Fibroblast of skin of back (primary cell): ENCODE measurements at places on chromosomes 3 and 15.

DNA sequence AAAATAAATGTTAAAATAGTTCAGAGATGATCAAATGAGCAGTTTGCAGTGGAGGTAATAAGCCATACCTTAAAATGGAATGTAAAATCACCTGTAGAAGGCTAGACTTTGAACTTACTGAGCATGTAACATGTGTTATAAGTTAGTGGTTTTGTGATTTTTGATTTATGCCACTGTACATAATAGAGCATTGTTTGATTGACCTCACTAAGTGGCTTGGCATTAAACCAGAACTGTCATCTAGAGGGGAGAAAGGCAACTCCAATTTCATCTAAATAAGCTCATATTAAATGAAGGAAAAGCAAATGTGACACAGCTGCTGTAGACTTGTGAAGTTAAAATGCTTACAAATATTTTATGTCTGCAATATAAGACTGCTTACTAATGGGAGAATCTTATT lies 387.9 kb downstream of the ZIC1 start:
- no peak for DNase-seq

DNA sequence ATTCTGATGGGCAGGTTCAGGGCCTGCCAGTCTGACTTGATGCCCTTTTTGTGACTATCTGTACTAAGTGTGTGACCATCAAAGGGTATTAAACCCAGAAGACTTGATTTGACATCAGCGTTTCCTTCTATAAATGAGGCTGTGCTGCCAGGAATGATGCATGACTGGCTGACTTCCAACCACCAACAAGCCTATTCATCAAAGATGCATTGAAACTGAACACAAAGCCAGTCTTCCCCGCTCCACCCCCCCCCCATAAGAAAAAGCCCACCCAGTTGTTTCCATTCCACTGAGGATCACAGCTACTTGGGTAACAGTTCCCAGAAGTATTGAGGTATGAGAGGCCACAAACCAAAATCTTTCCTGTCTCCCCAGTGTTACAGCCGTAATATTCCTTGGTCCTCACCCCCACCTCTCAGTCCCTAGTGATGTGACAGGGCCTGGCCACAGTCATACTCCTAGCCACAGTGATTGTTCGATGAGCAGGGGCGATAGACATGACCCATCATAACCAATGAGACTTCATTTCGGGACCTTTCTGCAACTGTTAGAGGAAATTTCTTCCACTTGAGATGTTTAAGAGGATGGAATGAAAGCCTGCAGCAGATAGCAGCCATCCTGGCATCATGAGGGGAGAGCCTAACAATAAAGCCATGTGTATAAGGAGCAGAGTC lies 22.6 kb downstream of the SH3BP5 start:
- DNase-seq = peak; percentile 35

DNA sequence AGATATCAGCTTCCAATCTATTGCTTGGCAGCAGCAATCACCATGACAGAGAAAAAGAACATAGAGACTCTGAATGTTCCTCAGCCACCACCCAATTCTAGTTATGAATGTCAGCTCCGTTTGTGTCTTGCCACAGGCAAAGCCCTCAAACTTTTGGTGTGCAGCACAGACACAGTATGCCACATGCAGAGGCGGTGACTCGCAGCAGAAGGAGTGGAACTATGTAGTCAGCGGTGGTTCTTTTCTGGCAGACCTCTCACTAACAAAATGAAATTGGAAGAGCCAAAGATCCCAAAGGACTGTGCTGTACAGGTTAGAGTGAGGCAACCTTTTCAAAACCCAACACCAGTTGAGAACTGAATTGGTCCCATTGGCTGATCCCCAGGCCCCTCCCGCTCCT lies 220.9 kb downstream of the SLC9A9 start:
- peak; percentile 70 for DNase-seq

GRCh38 chr3:69420781-69421520 lies 35.1 kb upstream of the FRMD4B start:
- no peak for DNase-seq

- DNase-seq = peak; percentile 67
Observed at GRCh38 chr15:62391641-62392262, 226.7 kb upstream of the C2CD4B start.

GRCh38 chr15:80188251-80188650 lies 35.5 kb downstream of the FAH start:
- DNase-seq = no peak

GRCh38 chr3:98556164-98557130 lies 24.7 kb downstream of the GPR15 start:
- DNase-seq = peak; percentile 19

DNA sequence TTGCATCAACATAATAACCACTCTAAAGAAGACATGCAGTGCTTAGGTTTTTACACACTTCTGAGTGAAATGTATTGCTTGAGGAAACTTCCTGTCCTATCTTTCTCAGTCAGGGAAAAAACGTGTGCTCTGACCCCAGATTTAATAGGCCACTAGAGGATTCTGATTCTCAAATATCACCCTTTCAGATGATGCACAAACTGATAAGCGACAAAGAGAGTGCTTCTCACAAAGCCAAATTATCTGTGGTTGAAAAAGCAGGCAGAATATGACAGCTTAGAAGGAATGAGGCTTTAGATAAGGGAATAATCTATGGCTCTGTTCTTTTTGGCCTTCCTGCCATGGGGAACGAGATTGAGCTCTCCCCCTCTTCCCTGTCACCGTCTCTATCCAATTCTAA lies 583.4 kb upstream of the SGO1 start:
- DNase-seq = no peak

- no peak for DNase-seq
Observed at GRCh38 chr3:183044547-183045229, 54.6 kb downstream of the MCCC1 start.

DNA sequence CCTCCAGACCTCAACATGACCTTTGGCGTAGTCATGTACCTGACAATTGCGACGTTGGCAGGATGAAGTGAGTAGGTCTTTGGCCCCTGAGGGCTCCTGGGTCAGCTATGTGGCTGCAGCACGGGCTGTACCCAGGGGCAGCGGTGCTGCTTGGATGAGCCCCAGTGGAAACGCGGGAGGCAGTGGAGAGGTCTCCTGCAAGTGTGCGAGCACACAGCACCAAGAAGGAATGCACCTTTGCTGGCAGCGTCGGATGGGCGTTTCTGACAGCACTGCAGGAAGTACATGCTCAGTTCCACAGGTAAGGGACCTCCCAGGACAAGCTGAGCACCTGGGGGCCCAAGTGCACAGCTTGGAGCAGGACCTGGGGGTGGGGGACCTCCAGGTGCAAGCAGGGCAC lies 67.4 kb upstream of the UNC13C start:
- no peak for DNase-seq

DNA sequence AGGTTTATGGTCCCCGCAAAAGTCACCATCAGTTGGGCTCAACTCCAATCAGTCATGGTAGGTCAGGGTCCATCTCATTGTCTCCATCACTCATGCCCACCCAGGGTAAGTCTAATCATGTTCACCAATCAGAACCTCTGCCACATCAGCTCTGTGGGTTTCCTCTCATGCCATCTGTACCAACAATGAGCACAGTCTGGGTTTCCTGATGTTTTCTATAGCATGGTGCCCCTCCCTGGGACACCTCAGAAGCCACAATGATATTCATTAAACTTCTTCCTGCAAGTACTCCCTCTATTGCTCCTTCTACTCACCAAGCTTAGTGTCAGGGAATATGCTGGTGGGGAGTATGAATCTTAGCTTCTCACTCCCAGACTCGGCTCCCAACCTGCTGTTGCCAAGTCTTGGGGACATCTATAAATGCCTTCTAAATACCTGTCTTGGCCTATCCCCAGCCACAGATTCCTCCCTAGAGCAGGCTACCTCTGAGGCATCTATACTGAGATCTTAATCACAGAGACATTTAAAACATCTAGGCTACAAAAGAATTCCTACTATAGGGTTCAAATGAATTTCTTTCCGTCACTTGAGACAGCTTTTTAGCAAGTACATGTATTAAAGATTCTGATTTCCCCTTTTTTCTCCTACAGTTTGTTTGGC lies 5.0 kb upstream of the CCR2 start:
- DNase-seq = no peak

GRCh38 chr3:30355622-30356021 lies 250.8 kb upstream of the TGFBR2 start:
- no peak for DNase-seq

DNA sequence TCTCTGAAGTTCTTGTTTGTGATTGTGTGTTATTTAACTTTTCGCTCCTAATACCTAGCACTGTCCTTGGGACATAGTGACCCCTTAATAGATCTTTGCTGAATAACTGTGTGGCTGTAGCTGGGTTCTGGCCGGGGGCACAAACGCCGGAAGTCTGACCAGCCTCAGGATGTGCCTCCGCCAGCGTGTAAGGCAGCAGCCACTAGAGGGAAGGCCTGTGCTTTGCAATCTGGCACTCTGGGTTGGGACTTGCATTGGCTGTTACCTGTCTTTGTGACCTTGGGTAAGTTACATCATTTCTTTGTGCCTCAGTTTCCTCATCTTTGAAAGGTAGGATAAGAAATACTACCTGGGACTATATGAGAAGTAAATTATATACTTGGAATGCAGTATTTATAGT lies 158.7 kb downstream of the GHSR start:
- no peak for DNase-seq

DNA sequence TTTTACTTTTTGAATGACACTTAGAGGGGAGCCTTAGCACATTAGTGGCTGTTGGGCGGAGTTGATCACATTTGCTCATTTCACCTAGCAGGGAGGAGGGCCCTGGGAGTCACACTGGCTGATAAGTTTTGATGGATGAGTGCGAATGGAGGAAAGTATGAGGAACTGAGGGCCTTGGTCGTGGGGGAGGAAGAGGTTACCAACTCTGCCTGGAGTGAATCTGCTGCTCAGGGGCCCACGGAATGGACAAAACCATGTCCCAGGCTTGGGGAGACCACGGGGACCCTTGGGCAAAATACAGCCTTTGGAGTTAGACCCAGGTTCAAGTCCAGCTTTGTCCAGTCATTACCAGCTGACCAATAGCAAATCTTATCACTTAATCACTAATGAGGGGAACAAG lies 5.1 kb upstream of the FLNB start:
- DNase-seq = no peak

DNA sequence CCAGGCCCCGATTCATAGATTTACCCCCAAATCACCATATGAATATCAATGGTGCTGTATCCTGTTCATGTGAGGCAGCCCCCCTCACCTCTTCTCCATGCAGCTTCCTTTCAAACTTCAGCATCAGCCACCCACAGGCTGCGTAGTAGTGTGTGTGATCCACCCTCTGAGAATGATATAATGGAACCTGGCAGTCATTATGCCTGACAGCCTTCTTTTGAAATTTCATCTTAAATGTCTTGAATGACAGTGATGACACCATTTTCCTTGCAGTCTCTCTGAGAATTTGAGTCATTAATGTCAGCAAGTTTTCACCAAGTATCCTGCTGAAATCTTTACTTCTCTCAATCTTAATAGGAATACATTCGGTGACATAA lies 3.5 kb upstream of the CLRN1 start:
- DNase-seq = no peak

DNA sequence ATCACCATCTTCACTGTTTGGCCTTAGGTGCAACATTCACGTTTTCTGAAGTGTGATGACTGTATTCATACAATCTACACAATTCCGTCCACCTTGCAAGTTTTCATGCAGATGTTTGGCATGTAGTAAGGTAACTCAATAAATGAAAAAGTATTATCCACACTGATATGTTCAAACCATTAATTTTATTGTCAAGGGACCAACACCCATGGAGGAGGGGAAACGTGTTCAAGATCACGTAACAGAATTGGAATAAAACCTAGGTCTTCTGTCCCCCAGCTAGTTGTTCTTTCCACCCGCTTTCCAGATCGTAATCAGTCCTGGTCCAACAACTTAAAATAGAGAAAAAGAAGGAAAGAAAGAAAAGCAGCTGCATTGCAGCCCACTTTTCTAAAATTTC lies 560.4 kb upstream of the MCTP2 start:
- DNase-seq = no peak

DNA sequence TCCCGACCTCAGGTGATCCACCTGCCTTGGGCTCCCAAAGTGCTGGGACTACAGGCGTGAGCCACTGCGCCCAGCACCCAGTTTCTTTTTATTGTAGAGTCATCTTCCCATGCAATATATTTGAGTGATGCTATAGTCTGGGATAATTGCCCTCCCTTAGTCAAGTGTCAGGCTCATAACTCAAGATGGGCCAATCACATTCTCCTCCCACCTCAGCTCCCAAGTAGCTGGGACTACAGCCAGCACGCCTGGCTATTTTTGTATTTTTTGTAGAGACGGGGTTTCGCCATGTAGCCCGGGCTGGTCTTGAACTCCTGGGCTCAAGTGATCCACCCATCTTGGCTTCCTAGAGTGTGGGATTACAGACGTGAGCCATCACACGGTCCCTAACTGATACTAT lies 15.2 kb upstream of the PTPN9 start:
- no peak for DNase-seq

GRCh38 chr3:53589201-53589600 lies 94.8 kb downstream of the CACNA1D start:
- DNase-seq = no peak
